Left kidney (tissue), 8 donors: ENCODE measurements at places on chromosomes 3 and 15.

DNA sequence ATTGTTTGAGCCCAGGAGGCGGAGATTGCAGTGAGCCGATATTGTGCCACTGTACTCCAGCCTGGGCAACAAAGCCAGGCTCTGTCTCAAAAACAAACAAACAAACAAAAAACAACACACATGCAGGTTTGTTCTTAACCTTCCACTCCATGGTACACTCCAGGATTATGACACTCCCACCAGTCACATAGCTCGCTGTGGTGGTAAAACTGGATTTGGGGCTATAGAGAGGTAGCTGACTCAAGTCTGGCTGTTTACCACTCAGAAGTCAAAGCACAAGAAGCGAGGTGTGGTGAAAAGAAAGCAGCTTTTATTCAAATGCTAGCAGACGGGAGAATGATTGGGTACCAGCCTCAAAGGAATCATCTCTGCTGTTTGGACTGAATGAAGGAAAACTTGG, 49.0 kb upstream of the SIAH2 start:
- no peak for DNase-seq

- DNase-seq, result no peak
These were observed 22.4 kb upstream of the RAB7A start for GRCh38 chr3:128703561-128703960.

DNA sequence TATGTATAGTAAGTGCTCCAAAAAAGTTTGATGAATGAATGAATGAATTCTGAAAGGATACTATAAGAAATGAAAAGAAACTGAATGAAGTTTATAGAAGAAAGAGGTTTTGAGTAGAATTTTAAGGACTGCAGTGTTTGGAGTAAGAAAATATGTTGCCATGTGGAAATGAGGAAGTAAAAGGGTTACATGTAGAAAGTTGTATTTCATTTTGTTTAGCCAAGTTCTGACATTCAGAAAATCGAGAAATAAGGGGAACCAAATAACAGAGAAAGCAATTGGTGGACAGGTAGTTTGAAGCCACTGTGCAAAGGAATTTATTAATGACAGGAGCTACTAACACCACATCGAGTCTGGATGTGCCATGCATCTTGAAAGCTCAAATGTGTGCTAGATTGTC, 200.7 kb downstream of the SATB1 start:
- no peak for DNase-seq

DNA sequence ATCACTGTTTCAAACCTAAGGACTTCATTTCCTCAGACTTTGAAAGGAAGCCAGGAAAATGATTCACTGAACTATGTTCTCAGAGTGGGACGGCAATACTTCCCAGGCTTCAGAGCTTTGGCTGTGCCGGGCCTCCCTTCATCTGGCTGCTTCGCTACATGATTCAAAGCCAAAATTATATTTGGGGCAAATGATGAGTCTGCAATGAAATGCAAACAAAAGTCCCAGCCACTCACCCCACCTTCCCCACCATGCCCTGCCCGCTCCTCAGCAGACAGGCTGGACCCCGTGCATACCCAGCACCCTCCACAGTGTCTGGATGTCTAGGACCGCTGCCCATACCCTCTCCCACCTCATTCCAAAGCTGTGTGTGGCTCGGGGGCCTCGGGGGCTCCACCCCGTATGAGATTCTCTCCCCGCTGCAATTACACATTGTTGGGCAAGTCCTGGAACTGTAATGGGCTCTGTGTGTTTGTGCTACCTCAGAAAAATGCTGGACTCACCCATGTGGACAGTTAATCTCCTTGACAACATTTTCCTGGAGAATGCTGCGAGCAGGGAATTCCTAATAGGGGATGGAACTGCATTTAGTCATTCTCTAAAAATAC, 32.2 kb downstream of the ATP10A start:
- DNase-seq, result no peak
